ENCODE measurements at places on chromosomes 3 and 15. TPM values are rescaled to one million over a fixed set of nuclear protein-coding genes. Genes with fewer than 3 reads are reported as not detected.

The SCAANT1 gene
- 1.0 TPM for polyA plus RNA-seq

The SLC12A6 gene
- polyA plus RNA-seq, result 25.1 TPM

The ARPIN gene
- 20.7 TPM for polyA plus RNA-seq

The CHST13 gene
- polyA plus RNA-seq, result 0.40 TPM

The AMT gene
- polyA plus RNA-seq, result 16.7 TPM

The PDZRN3 gene
- 93.6 TPM for polyA plus RNA-seq

The TMEM158 gene
- 6.2 TPM for polyA plus RNA-seq

The LRRC58 gene
- polyA plus RNA-seq, result 15.1 TPM

The CHRM5 gene
- polyA plus RNA-seq, result 0.03 TPM

The STX19 gene
- polyA plus RNA-seq, result not detected

The ERICH6 gene
- polyA plus RNA-seq, result 0.55 TPM

The GOLGA6L4 gene
- polyA plus RNA-seq, result 3.9 TPM

The KCNAB1 gene
- 5.6 TPM for polyA plus RNA-seq

The TP63 gene
- polyA plus RNA-seq, result 12.2 TPM

The CCR8 gene
- not detected for polyA plus RNA-seq

The FSIP1 gene
- 0.22 TPM for polyA plus RNA-seq

The UNC13C gene
- 3.5 TPM for polyA plus RNA-seq

The ALDH1A3 gene
- polyA plus RNA-seq, result 19.8 TPM

The TMIE gene
- polyA plus RNA-seq, result 1.9 TPM

The GOLGA6L10 gene
- 2.6 TPM for polyA plus RNA-seq

The MESP2 gene
- 0.48 TPM for polyA plus RNA-seq

The CLDN18 gene
- polyA plus RNA-seq, result 1.0 TPM

Data from muscle of back (tissue), 13 donors.